Lower lobe of right lung (tissue), 2 donors: ENCODE measurements at places on chromosomes 11 and 22. TPM values are rescaled to one million over a fixed set of nuclear protein-coding genes. Genes with fewer than 3 reads are reported as not detected.

LGR4 gene
- total RNA-seq: 7.5 TPM

RNASEH2C gene
- total RNA-seq: 44.4 TPM

FAM111B gene
- total RNA-seq: 1.1 TPM

DNA sequence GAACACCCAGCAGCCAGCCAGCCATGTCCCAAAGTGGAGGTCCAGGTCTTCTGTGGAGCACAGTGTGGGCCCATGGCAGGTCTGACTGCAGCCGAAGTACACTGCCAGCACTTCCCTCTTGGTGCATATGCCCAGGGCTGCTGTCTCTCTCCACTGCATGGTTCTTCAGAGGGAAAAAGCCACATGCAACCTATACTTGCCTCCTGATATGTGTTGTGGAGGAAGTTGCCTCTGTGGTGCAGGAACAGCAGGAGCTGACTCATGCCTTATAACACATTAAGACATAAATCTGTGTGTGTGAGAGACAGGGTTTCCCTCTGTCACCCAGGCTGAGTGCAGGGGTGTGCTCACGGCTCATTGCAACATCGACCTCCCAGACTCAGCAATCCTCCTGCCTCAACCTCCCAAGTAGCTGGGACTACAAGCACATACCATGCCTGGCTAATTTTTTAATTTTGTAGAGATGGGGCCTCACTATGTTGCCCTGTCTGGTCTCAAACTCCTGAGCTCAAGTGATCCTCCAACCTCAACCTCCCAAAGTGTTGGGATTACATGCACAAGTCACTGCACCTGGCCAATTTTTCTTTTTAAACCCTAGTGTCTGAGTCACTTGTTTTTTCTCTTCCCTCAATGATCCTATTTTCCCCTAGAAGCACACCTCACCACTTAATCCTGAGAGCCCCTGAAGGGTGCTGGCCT lies 98.8 kb downstream of the MPPED2 start:
- peak; percentile 45 for DNase-seq
- no peaks in the 10 kb centered on the region for H3K36me3 ChIP-seq
- peaks cover 18% of the 10 kb centered on the region for H3K4me1 ChIP-seq
- H3K4me3 ChIP-seq: no peak overlapping the region
- no peak overlapping the region for H3K27ac ChIP-seq
- no peaks in the 10 kb centered on the region for H3K27me3 ChIP-seq

GRCh38 chr11:118497831-118498230 lies 29.4 kb upstream of the TTC36 start:
- no peak overlapping the region for H3K27ac ChIP-seq
- no peaks in the 10 kb centered on the region for H3K27me3 ChIP-seq
- H3K36me3 ChIP-seq: peaks cover 100% of the 10 kb centered on the region

DNA sequence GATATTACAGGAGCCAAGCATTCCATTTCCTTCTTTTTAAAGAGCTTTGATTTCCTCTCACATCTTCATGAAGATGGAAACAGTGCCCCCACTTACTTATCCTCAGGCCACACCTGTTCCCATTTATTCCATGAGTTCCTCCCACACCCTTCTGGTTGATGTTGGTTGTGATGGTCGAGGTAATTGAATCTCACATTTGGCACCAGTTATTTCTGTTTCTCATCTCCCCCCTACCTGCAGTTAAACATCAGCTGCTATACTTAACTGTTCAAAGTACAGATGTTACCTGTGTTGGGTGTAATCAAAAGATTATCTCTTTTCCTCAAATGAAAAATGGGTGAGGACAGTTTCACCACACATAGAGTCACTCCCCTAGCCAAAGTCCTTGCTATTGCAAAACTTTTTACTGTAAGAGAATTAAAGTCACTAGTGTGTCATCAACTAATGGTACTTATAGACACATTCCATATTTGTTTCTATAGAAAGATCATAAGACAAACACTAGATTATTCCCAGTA lies 1.9 kb downstream of the TMEM45B start:
- H3K36me3 ChIP-seq: no peaks in the 10 kb centered on the region
- H3K4me3 ChIP-seq: no peak overlapping the region
- DNase-seq: no peak
- peaks cover 9% of the 10 kb centered on the region for H3K27me3 ChIP-seq
- no peaks in the 10 kb centered on the region for H3K4me1 ChIP-seq

GRCh38 chr11:117643606-117644300 lies 153.3 kb downstream of the DSCAML1 start:
- DNase-seq: no peak
- H3K4me1 ChIP-seq: no peaks in the 10 kb centered on the region
- no peak overlapping the region for H3K27ac ChIP-seq
- H3K27me3 ChIP-seq: peaks cover 3% of the 10 kb centered on the region
